ENCODE measurements at places on chromosomes 1 and 21. TPM values are rescaled to one million over a fixed set of nuclear protein-coding genes. Genes with fewer than 3 reads are reported as not detected.

TNFRSF1B gene
- total RNA-seq, result 58.7 TPM

GRCh38 chr1:231626951-231627614 lies 493 bp downstream of the DISC1 start:
- H3K4me3 ChIP-seq, result peak overlapping the region; percentile 87
- H3K4me1 ChIP-seq, result peaks cover 7% of the 10 kb centered on the region
- DNase-seq, result peak; percentile 7
- H3K27ac ChIP-seq, result peak overlapping the region; percentile 59
- H3K27me3 ChIP-seq, result no peaks in the 10 kb centered on the region

CELA3A gene
- 6.6 TPM for total RNA-seq

SSBP3 gene
- 33.4 TPM for total RNA-seq

DNA sequence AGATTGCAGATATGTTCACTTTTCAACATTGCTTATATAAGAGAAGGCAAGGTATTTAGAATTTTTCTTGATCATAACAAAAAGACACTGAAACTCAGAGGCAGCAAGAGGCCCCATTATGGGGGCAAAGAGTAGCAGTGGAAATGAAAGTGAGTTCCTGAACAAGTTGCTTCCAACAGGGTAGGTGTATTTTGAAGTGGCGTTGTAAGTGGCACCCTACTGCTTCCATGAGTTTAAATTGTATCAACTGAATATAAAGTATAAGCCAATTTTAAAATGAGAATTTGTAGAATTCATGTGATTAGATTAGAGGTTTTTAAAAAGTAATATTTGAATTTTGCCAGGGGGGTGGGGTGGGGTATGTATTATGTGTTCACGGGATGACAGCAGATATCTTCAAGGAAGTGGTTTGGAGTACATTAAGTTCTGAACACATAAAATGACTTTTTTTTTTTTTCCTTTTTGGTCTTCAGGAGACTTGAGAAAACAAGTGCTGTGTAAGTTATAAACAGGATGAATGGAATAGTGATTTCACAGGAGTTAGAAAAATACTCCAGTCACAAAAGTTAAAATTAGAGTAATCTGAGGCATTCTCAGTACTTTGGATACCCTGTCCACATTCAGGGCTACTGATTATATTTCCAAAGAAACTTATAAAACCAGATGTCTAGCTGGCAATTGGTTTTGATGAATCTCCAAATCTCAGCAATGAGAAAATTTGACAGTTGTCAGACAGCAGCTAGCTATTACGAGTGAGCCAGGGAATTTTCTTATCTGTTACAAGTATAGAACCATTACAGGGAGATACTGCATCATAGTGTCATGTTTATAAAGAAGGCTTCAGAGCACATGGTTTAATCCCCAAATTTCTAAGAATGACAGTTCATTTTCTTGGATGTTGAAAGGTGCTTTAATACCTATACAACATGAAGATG lies 182.0 kb downstream of the ST6GALNAC3 start:
- H3K4me1 ChIP-seq, result peaks cover 5% of the 10 kb centered on the region
- H3K4me3 ChIP-seq, result no peak overlapping the region
- no peaks in the 10 kb centered on the region for H3K36me3 ChIP-seq
- H3K27me3 ChIP-seq, result no peaks in the 10 kb centered on the region

- no peaks in the 10 kb centered on the region for H3K27me3 ChIP-seq
- peaks cover 23% of the 10 kb centered on the region for H3K4me1 ChIP-seq
- H3K4me3 ChIP-seq, result no peak overlapping the region
- H3K27ac ChIP-seq, result no peak overlapping the region
These were observed 42.5 kb upstream of the MTF1 start for GRCh38 chr1:37901893-37902225.

DNA sequence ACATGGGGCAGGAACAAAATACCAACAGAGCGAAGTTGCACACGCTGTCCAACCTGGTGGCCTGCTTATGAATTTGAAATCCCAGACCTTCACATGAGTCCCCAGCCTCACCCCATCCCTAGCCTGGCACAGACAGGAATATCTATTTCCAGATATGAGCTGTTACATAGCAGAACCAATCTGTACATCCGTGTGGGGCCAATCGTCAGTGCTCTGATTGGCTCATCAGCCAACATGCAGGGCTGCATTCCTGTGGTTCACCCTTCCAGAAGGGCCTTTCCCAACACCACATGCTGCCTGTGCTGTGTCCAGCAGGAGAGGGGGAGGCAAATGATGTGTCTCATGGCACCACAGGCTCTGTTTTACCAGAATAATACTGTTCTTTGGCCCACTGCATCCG lies 31.3 kb downstream of the CCN1 start:
- no peaks in the 10 kb centered on the region for H3K27me3 ChIP-seq
- no peak for DNase-seq
- peak overlapping the region; percentile 63 for H3K27ac ChIP-seq
- H3K4me3 ChIP-seq, result no peak overlapping the region
- H3K4me1 ChIP-seq, result peaks cover 22% of the 10 kb centered on the region
- H3K36me3 ChIP-seq, result no peaks in the 10 kb centered on the region

WASF2 gene
- total RNA-seq, result 60.1 TPM

- H3K4me1 ChIP-seq, result no peaks in the 10 kb centered on the region
- no peaks in the 10 kb centered on the region for H3K27me3 ChIP-seq
- no peak overlapping the region for H3K4me3 ChIP-seq
- no peak for DNase-seq
- H3K36me3 ChIP-seq, result no peaks in the 10 kb centered on the region
- no peak overlapping the region for H3K27ac ChIP-seq
These were observed 30.3 kb upstream of the PPP2R5A start for GRCh38 chr1:212254853-212255363.

- H3K4me3 ChIP-seq, result no peak overlapping the region
- no peaks in the 10 kb centered on the region for H3K4me1 ChIP-seq
- no peaks in the 10 kb centered on the region for H3K27me3 ChIP-seq
- peak overlapping the region; percentile 44 for H3K27ac ChIP-seq
- H3K36me3 ChIP-seq, result no peaks in the 10 kb centered on the region
These were observed 185.9 kb upstream of the ATP1B1 start for GRCh38 chr1:168920456-168921094.

GRCh38 chr1:33943978-33944377 lies 80.1 kb downstream of the HMGB4 start:
- H3K27me3 ChIP-seq, result no peaks in the 10 kb centered on the region
- no peaks in the 10 kb centered on the region for H3K4me1 ChIP-seq
- no peaks in the 10 kb centered on the region for H3K36me3 ChIP-seq
- no peak overlapping the region for H3K27ac ChIP-seq

- H3K4me1 ChIP-seq, result peaks cover 20% of the 10 kb centered on the region
- no peaks in the 10 kb centered on the region for H3K36me3 ChIP-seq
- H3K27ac ChIP-seq, result peak overlapping the region; percentile 80
- H3K27me3 ChIP-seq, result no peaks in the 10 kb centered on the region
- DNase-seq, result no peak
These were observed 25.3 kb downstream of the NGF start for GRCh38 chr1:115312742-115313141.

ANGPTL3 gene
- not detected for total RNA-seq

GRCh38 chr1:76381450-76382097 lies 307.0 kb downstream of the ST6GALNAC3 start:
- DNase-seq, result no peak
- no peak overlapping the region for H3K27ac ChIP-seq
- H3K36me3 ChIP-seq, result no peaks in the 10 kb centered on the region
- H3K4me1 ChIP-seq, result no peaks in the 10 kb centered on the region

ADGRL4 gene
- 15.8 TPM for total RNA-seq

DNA sequence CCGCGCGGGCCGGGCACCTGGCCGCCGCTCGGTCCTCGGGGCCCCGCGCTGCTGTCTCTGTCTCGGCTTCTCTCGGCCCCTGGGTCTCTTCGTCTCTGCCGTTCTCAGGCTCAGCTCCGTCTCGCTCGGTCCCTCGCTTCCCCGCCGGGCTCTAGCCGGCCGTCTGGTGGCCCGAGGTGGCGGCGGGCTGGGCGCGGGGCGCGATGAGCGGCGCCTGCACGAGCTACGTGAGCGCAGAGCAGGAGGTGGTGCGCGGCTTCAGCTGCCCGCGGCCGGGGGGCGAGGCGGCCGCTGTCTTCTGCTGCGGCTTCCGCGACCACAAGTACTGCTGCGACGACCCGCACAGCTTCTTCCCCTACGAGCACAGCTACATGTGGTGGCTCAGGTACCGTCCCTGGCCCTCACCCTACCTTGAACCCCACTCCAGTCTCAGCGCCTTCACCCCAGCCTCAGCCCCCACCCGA lies 355 bp downstream of the SHISAL2A start:
- no peak for DNase-seq
- no peaks in the 10 kb centered on the region for H3K36me3 ChIP-seq
- peak overlapping the region; percentile 74 for H3K4me3 ChIP-seq
- H3K27me3 ChIP-seq, result no peaks in the 10 kb centered on the region
- H3K4me1 ChIP-seq, result no peaks in the 10 kb centered on the region
- no peak overlapping the region for H3K27ac ChIP-seq

ACAP3 gene
- 41.6 TPM for total RNA-seq

- no peaks in the 10 kb centered on the region for H3K27me3 ChIP-seq
- peak overlapping the region; percentile 25 for H3K27ac ChIP-seq
- DNase-seq, result peak; percentile 59
- no peak overlapping the region for H3K4me3 ChIP-seq
- H3K36me3 ChIP-seq, result no peaks in the 10 kb centered on the region
- H3K4me1 ChIP-seq, result peaks cover 15% of the 10 kb centered on the region
These were observed 8.8 kb upstream of the FAM20B start for GRCh38 chr1:179016706-179017382.

DNA sequence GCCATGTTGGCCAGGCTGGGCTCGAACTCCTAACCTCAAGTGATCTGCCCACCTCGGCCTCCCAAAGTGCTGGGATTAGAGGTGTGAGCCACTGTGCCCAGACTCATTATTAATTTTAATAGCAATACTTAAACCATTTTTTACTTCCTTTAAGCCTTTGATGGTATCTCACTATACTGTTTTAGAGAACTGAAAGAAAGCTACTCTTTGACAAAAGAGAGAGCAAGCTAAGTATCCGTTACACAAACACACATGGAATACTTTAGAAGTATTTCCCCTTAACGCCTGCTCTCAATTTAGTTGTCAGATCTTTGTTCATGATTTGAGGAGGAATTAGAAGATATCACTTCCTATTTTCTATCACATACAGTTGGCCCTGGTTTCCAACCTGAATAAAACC lies 189.4 kb downstream of the COP1 start:
- H3K27ac ChIP-seq, result no peak overlapping the region
- DNase-seq, result no peak
- H3K4me3 ChIP-seq, result no peak overlapping the region
- no peaks in the 10 kb centered on the region for H3K27me3 ChIP-seq
- no peaks in the 10 kb centered on the region for H3K36me3 ChIP-seq

DNA sequence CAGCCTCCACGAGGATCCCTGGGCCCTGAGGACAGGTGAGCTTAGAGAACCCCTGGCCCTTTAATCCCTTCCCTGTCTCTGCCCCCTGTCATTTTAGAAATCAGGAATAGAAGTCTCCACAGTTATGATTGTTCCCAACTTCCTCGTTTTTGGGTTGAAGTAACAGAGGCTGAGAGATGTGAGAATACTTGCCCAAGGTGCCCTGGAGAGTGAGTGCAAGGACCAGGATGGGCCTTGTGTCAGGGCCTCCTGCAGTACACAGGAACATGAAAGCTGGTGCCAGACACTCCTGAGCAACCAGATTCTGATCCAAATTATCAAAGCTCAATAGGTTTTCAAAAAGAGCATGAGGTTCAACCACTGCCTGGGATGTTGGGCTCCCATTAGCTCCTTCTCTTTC lies 10.1 kb downstream of the HLX start:
- no peak for DNase-seq
- peaks cover 9% of the 10 kb centered on the region for H3K36me3 ChIP-seq
- no peak overlapping the region for H3K4me3 ChIP-seq
- H3K27ac ChIP-seq, result no peak overlapping the region
- peaks cover 7% of the 10 kb centered on the region for H3K4me1 ChIP-seq

GRCh38 chr1:237281481-237281880 lies 239.5 kb downstream of the RYR2 start:
- no peaks in the 10 kb centered on the region for H3K27me3 ChIP-seq
- H3K4me1 ChIP-seq, result no peaks in the 10 kb centered on the region
- H3K27ac ChIP-seq, result no peak overlapping the region
- H3K36me3 ChIP-seq, result no peaks in the 10 kb centered on the region
- DNase-seq, result no peak

- H3K27ac ChIP-seq, result no peak overlapping the region
- no peaks in the 10 kb centered on the region for H3K27me3 ChIP-seq
- H3K36me3 ChIP-seq, result no peaks in the 10 kb centered on the region
- H3K4me3 ChIP-seq, result no peak overlapping the region
- no peaks in the 10 kb centered on the region for H3K4me1 ChIP-seq
- no peak for DNase-seq
These were observed 9.1 kb downstream of the CELA2A start for GRCh38 chr1:15465674-15466073.

- no peaks in the 10 kb centered on the region for H3K36me3 ChIP-seq
- no peaks in the 10 kb centered on the region for H3K27me3 ChIP-seq
- no peak for DNase-seq
- H3K27ac ChIP-seq, result no peak overlapping the region
These were observed 64.2 kb downstream of the FCRL5 start for GRCh38 chr1:157488156-157488555.

- H3K4me1 ChIP-seq, result no peaks in the 10 kb centered on the region
- no peak overlapping the region for H3K4me3 ChIP-seq
- no peaks in the 10 kb centered on the region for H3K36me3 ChIP-seq
- no peaks in the 10 kb centered on the region for H3K27me3 ChIP-seq
These were observed 155.3 kb downstream of the HHIPL2 start for GRCh38 chr1:222392556-222392955.

GRCh38 chr1:43451701-43452532 lies 1.8 kb downstream of the HYI start:
- H3K36me3 ChIP-seq, result peaks cover 41% of the 10 kb centered on the region
- no peak for DNase-seq
- H3K4me1 ChIP-seq, result peaks cover 4% of the 10 kb centered on the region
- no peak overlapping the region for H3K4me3 ChIP-seq

- H3K4me3 ChIP-seq, result no peak within 1 kb of the TSS
- H3K4me1 ChIP-seq, result no peaks in the 10 kb centered on the region
- H3K36me3 ChIP-seq, result no peaks in the 10 kb centered on the region
These were observed at the start of gene KRTAP12-2 for GRCh38 chr21:44666401-44667320. Gene KRTAP12-2, minus strand, starts transcription at chr21:44666927. Its CDS starts 41 bp downstream, at chr21:44666886.

TTC4 gene
- 12.7 TPM for total RNA-seq

GRCh38 chr1:72830606-72831390 lies 548.5 kb upstream of the NEGR1 start:
- H3K27me3 ChIP-seq, result no peaks in the 10 kb centered on the region
- no peak overlapping the region for H3K27ac ChIP-seq
- H3K4me1 ChIP-seq, result no peaks in the 10 kb centered on the region
- DNase-seq, result no peak
- H3K36me3 ChIP-seq, result no peaks in the 10 kb centered on the region

GRCh38 chr1:101371259-101371658 lies 134.4 kb downstream of the S1PR1 start:
- no peaks in the 10 kb centered on the region for H3K27me3 ChIP-seq
- H3K36me3 ChIP-seq, result no peaks in the 10 kb centered on the region
- no peaks in the 10 kb centered on the region for H3K4me1 ChIP-seq
- no peak overlapping the region for H3K4me3 ChIP-seq
- DNase-seq, result no peak
